Naive B cell (primary cell): ENCODE measurements at places on chromosomes 16 and 17. TPM values are rescaled to one million over a fixed set of nuclear protein-coding genes. Genes with fewer than 3 reads are reported as not detected.

CD300C gene
- polyA plus RNA-seq = 0.20 TPM

CD19 gene
- 352 TPM for polyA plus RNA-seq

RNF222 gene
- not detected for polyA plus RNA-seq

MTSS2 gene
- not detected for polyA plus RNA-seq

BRICD5 gene
- polyA plus RNA-seq = not detected

ITGAL gene
- 21.3 TPM for polyA plus RNA-seq

C16orf86 gene
- polyA plus RNA-seq = 12.4 TPM

CLEC19A gene
- polyA plus RNA-seq = not detected
